ENCODE measurements at places on chromosomes 1 and 21. TPM values are rescaled to one million over a fixed set of nuclear protein-coding genes. Genes with fewer than 3 reads are reported as not detected.

Gene CLCA2
- polyA plus RNA-seq = 0.10 TPM

Gene ITGB2
- 6.7 TPM for polyA plus RNA-seq

Gene HSD11B1
- polyA plus RNA-seq = 10.2 TPM

Gene C1orf185
- polyA plus RNA-seq = not detected
